Right hindlimb (tissue), 1 donor: ENCODE measurements at places on chromosomes 3 and 15.
A peak's percentile ranks its signal among the peaks of the same experiment; 100 is the strongest.

DNA sequence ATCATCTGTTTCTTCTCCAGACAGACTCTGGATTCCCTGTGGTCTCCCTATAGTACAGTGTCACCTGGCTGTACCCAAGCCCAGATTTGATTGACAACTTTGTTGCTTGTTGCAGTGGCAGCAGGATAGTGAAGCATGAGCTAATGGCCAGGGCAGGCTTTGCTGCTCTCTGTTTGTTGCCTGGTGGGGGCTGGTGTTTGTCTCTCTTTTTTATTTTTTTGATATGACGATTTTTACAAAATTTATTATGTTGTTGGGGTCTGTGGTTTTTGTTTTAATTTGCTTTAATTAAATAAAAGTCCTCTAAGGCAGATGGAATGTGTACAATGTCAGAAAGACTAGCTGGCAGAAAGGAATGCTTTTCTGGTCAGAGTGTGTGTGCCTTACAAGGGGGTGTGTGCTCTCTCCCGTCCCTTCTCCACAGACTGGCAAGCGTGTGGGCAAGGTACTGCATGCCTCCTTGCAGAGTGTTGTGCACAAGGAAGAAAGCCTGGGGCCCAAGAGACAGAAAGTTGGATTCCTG, 15.2 kb upstream of the CLEC3B start:
- DNase-seq: no peak

GRCh38 chr3:10015461-10015904, 10.8 kb upstream of the FANCD2 start:
- peak; percentile 84 for DNase-seq

- no peak for DNase-seq
Observed at GRCh38 chr3:135034291-135034768, 239.3 kb downstream of the EPHB1 start.

- no peak for DNase-seq
Observed at GRCh38 chr3:161358488-161358887, 12.8 kb downstream of the SPTSSB start.

DNA sequence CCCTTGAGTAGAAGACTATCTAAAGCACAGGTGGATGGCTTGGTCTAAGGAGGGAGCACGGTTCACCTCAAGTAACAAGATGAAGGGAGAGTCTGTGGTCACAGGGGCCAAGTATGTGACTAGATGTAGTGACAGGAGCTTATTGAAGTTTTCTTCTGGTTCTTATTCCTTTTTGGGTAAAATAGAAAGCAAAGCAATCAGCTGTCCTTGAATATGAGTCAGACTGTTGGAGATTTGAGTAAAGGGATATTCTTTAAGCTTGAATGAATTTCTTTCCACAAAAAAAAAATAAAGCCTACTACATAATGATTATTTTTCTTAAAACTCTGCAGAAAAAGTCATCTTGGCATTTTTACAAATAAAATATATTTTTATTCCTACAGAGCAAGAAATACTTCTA, 1.5 kb upstream of the CNTN6 start:
- DNase-seq: no peak

GRCh38 chr3:167115331-167115934, 264.7 kb downstream of the ZBBX start:
- DNase-seq: no peak

GRCh38 chr15:57675481-57676181, 30.9 kb upstream of the POLR2M start:
- no peak for DNase-seq

DNA sequence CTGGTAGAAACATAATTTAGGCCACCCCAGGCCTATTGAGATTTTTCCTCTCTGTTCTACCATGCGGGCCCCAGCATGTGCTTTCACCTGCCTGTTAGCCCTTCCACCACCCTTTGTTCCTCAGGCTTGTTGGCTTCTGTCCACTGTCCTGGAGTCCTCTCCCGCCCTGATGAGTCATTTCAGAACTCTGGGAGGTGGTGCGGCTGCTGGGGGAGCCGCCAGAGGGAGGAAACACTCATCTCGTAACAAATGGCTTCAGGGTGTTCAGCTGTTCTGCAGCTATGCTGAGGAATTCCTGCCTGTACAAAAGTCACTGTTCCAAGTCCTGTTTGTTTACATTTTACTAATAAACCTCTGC, 36.3 kb downstream of the LRTM1 start:
- peak; percentile 87 for DNase-seq

- no peak for DNase-seq
Observed at GRCh38 chr15:99565049-99565298, 810 bp upstream of the MEF2A start.

DNA sequence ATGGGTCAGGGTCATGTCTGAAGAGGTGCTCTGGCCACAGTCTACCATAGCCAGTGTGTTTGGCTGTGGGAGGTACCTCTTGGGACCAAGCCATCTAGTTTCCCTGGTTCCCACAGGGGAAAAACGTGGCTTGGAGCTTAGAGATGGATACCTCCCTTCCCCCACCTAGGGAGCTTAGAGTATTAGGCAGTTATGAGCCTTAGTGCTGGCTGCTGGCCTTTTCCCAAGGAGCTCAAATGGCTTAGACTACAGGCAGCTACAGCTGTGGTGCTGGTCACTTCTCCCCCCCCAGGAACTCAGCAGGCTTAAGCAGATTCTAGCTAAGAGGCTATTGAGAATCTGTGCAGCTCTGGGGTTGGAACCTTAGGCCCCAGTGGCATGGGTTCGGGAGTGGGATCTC, 591.2 kb downstream of the NSUN3 start:
- no peak for DNase-seq

DNA sequence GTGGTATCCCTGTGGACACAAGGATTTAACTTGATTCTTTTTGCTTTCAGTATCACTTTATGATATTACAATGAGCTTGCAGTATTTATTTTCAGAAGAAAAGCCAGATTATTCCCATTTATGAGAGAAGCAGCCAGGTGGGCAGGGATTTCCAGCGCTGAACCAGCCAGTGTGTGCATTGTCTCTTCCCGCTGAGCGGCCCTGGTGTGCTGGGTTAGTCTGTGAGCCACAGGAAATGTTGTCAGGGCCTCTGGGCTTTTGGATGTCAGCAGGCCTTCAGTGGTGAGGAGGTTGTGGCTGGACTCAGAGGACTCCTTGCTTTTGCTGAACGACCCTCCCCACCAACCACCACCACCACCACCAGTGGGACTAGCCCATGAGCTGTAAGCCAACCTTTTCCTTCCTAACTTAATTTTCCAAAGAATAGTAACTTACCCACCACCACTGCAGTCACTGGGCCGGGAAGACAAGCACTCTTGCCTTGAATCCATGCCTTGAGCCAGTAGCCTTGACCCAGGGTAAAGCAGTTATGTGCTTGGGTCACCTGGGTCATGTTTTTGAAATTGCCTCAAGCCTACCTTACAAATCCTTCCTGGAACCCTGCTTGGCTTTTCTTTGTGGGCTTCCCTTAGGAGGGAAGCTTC, 33.1 kb downstream of the FLNB start:
- peak; percentile 32 for DNase-seq

- DNase-seq: peak; percentile 74
Observed at GRCh38 chr3:72661115-72661457, 187.2 kb downstream of the SHQ1 start.

DNA sequence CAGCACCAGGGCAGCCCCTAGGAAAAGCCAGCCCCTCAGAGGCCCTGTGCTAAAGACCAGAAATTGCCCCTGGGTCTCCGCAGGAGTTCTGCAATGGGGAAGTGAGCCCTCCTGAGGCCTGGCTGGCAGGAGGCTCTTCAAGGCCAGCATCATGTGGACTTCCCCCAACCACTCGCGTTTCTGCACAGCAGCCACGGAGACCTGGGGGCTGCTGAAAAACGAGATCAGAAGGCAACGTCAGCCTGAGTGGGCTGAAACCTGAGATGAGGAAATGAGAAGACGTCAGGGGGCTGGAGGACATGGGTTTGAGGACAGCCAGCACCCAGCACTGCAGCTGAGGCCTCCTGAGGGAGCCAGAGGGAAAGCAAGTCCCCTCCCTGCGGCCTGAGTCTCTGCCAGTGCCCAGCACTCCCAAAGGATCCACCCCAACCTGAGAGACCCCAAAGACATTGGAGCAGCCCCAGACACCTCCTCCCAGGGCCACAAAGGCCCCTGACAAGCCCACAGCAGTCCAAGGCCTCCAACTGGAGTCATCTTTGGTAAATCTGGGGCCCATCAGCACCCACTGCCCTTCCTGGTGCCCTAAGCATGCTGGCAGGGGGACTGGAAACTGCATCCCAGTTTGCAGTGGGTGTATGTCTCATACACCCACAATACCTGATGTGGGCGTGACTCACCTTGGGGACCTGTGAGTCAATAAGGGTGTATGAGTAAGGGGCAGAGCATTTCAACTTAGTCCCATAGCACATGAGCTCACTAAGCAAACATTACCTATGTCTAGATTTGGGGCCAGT, 29.2 kb upstream of the CYP11A1 start:
- DNase-seq: peak; percentile 31

- no peak for DNase-seq
Observed at GRCh38 chr3:169780742-169781141, 7.5 kb downstream of the MYNN start.

DNA sequence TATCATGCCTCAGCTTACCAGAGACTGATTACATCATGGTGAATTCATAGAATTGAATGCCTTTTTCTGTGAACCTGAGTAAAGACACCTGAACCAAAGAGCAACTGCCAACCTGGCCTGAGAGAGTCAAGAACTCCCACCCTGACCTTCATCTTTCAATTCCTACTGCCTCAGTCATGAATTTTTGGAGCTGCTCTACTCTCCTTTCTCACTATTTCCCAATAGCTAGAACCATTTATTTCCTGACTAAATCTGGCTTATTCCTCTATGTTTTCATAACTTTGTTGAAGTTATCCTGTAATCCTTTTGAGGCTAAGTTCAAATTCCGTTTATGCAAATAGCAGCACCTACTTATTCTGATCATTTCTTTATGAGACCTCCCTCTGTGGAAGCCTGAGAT, 712.4 kb upstream of the UBE2E2 start:
- no peak for DNase-seq

DNA sequence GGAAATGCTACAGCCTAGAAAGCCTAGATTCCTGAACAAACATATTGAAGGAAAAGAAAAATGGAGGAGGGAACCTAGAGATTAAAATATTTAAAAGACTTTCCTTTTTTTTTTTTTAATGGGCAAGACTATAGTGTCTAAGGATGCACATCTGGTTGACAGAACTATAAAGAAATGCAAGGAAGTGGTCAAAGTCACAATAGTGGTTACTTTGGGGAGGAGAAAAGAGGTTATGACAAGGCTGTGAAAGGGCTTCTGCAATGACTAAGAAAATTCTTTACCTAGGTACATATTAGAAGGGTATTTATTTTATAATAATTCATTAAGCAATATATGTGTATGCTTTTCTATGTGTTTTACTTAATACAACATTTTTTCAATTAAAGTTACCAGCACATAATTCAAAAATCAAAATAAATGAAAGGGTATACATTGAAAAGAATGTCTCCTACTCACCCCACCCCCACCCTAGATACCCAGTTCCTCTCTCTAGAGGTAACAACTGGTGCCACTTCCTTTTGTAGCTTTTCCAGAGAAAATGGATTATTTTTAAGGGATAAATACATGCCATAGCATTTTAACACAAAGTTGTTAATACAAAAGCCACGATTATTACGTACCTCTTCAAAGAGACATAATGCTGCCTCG, 70.1 kb downstream of the HERC1 start:
- DNase-seq: no peak

DNA sequence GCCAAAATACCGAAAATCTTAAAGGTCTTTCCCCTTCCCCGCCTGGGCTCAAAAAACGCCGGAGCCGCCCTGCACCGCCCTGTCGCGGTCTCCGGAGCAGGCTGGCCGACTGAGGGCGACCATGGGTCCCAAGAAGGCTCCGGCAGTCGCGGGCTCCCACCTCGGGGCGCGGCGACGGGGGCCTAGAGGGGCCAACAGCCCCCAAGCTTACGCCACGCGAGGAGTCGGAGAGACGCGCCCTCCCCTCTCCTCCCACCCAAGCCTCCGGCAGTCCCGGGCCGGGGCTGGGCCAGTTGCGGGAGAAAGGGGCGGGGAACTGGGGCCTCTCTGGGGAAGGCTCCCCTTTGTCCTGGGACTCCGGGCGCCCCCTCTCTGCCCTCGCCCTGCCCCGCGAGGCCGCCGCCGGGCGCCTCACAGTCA, 69.2 kb downstream of the GOLGA8B start:
- peak; percentile 67 for DNase-seq

GRCh38 chr3:29899021-29899420, 618.1 kb downstream of the RBMS3 start:
- no peak for DNase-seq

- DNase-seq: no peak
Observed at GRCh38 chr15:60519218-60519617, 40.3 kb upstream of the ICE2 start.

DNA sequence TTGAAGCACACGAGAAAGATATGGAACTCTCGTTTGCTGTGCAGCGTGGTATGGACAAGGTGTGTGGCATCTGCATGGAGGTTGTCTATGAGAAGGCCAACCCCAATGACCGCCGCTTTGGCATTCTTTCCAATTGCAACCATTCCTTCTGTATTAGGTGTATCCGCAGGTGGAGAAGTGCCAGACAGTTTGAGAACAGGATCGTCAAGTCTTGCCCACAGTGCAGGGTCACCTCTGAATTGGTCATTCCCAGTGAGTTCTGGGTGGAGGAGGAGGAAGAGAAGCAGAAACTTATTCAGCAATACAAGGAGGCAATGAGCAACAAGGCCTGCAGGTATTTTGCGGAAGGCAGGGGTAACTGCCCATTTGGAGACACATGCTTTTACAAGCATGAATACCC, 1.2 kb downstream of the MKRN3 start:
- DNase-seq: no peak

- DNase-seq: peak; percentile 43
Observed at GRCh38 chr3:196142202-196142956, 60.5 kb upstream of the TFRC start.

GRCh38 chr3:31382856-31383255, 149.9 kb upstream of the STT3B start:
- no peak for DNase-seq

DNA sequence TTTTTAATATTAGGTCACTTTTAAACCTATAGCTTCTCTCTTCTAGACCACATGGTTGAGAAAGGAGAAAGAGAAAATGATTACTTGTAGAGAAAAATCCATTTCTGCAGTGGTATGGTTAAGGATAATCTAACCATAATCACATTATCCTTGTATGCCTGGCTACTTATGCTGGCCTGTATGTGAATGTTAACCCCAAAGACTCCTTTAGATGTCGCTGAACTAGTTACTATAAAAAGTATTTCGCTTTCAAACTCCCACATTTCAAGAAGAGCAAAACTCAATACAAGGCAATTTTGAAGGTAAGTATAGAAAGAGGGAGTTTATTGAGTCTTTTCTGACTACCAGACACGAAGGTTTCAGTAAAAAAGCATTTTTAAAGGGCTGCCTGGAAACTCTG, 2.2 kb downstream of the KCTD6 start:
- no peak for DNase-seq

- no peak for DNase-seq
Observed at GRCh38 chr15:51004103-51004551, 90.6 kb downstream of the TNFAIP8L3 start.

- DNase-seq: no peak
Observed at GRCh38 chr3:159757341-159758060, 231.1 kb upstream of the IL12A start.

GRCh38 chr15:57041416-57041815, 123.0 kb downstream of the TCF12 start:
- no peak for DNase-seq

- DNase-seq: peak; percentile 52
Observed at GRCh38 chr3:15964605-15965442, 167.0 kb upstream of the ANKRD28 start.
